Mammary microvascular endothelial cell (primary cell): ENCODE measurements at places on chromosomes 6 and 20. TPM values are rescaled to one million over a fixed set of nuclear protein-coding genes. Genes with fewer than 3 reads are reported as not detected.

The OR2B6 gene
- not detected in 2 replicates for total RNA-seq

The ULBP3 gene
- 9.7 and 12.5 TPM in 2 replicates for total RNA-seq

The TPX2 gene
- 106 and 111 TPM in 2 replicates for total RNA-seq

The SYNDIG1 gene
- total RNA-seq: not detected in 2 replicates

The SLC22A7 gene
- total RNA-seq: not detected in 2 replicates

The C4A gene
- 0.53 and 1.3 TPM in 2 replicates for total RNA-seq

The SIRPB1 gene
- total RNA-seq: 0.80 TPM in 1 of 2 replicates, not detected in the other

The PRSS35 gene
- not detected in 2 replicates for total RNA-seq

The TXLNB gene
- total RNA-seq: 0.53 and 0.64 TPM in 2 replicates

The JAG1 gene
- total RNA-seq: 88.9 and 96.5 TPM in 2 replicates

The GSTA3 gene
- total RNA-seq: not detected in 2 replicates

The SMOC2 gene
- not detected in 2 replicates for total RNA-seq

The KCNB1 gene
- total RNA-seq: not detected in 2 replicates

The RAB23 gene
- total RNA-seq: 10.1 and 11.1 TPM in 2 replicates
